Endodermal cell (in vitro differentiated cells): ENCODE measurements at places on chromosomes 12 and 14. TPM values are rescaled to one million over a fixed set of nuclear protein-coding genes. Genes with fewer than 3 reads are reported as not detected.

DNA sequence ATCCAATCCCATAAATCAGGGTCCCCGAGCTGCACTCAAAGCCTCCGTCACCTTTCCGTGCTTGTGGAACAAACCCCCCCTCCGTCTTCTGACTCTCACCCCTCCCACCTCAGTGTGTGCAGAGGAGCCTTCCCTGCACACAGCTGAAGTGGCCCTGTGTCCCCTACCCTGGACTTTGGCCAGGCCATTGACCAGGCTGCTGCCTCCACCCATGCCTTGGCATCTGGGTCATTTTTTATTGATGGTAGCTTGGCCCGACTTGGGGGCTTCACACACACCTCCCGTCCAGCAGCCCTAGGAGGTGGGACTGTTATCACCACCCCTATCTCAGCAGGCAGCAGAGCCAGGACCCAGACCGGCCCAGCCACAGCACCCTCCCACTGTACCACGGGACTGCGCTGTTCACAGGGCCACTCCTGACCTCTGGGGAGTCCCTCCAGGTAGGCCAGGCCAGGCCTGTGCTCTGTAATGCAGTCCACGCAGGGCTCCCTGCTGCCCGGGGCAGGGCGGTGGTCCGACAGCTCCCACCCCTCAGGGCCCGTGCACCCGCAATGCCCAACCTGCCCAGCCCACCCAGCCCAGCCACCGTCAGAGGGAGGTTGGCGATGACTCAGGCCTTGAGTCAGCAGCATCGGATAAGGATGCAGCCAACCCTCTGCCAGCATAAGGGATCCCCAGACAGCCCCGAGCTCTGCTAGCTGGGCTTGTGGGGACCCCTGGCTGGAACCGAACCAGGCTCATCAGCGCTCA, 9.2 kb upstream of the INF2 start:
- H3K4me1 ChIP-seq = peaks cover 27% of the 10 kb centered on the region
- H3K27ac ChIP-seq = no peak overlapping the region
- DNase-seq = peak; percentile 78
- no peaks in the 10 kb centered on the region for H3K36me3 ChIP-seq

- no peaks in the 10 kb centered on the region for H3K27me3 ChIP-seq
- no peak overlapping the region for H3K27ac ChIP-seq
- H3K4me3 ChIP-seq = peak overlapping the region; percentile 41
These were observed 211.8 kb downstream of the PCNX1 start for GRCh38 chr14:71119075-71119474.

- H3K36me3 ChIP-seq = peaks cover 25% of the 10 kb centered on the region
- H3K27ac ChIP-seq = no peak overlapping the region
- DNase-seq = no peak
- H3K4me3 ChIP-seq = no peak overlapping the region
These were observed 34.2 kb downstream of the AACS start for GRCh38 chr12:125099409-125099782.

The NCOR2 gene
- total RNA-seq = 175 and 185 TPM in 2 replicates
